ENCODE measurements at places on chromosomes 7 and 10.

DNA sequence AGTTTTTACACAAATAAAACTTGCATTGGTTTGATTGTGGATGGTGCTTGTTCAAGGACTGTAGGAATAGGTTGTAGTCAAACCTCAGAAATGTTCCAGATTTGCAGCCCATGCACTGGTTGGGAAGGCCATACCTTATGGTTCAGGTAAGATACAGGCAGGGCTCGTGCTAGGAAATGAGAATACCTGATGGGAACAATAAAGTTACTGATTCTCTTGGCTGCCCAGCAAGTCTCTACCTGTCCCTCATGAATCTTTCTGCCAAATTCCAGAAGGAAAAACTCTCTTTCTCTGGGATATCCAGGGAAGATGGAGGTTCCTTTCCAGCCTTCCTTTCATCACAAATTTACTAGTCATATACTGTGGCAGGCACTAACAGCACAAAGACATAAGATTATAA is 53.8 kb downstream of the TFAM start:
- no peak for DNase-seq

GRCh38 chr10:122232769-122233168 is 38.3 kb upstream of the BTBD16 start:
- DNase-seq = no peak

DNA sequence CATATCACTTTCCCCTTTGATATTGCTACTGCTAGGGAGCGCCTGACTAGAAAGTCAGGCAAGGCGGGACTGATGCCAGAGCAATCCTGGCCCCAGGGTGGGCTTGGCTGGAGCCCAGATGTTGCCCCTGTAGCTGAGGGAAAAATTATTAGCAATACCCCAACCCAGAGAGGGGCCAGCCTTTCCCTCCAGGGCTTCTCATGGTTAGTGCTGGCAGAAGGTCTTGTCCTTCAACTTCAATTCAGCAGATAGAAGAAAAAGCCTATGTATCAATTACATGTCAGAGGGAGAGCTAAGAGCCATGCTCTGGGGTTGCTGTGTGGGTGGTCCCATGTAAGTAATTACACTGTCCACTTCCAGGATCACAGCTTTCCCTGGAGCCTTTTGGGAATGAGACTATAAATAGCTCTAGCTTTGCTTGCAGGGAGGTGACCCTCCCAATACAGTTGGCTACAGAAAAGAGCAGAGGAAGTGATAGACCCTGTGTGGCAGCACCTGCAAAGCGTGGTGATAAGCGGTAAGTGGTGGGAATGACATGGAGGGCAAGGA is 579.1 kb downstream of the CCSER2 start:
- no peak for DNase-seq

GRCh38 chr7:57348646-57349269 is 101.2 kb upstream of the ZNF716 start:
- DNase-seq = no peak

DNA sequence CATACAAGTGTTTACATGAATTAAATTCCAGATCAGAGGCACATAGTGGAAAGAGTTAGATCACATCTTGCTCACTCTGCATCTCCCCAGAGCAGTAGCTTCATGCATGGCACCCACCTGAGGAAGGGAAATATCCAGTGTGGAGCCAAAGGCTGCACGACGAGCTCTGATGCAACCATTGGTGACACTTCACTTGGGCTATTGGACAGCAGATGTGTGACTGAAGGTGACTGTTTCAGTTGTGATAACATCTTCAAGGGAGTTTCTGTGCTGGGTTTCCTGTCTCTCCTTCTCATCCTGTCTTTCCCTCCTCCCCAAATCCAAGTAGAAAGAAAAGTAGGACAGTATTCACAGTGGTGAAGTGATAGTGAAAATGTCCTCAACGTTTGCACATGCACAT is 115.0 kb downstream of the TAF3 start:
- no peak for DNase-seq

DNA sequence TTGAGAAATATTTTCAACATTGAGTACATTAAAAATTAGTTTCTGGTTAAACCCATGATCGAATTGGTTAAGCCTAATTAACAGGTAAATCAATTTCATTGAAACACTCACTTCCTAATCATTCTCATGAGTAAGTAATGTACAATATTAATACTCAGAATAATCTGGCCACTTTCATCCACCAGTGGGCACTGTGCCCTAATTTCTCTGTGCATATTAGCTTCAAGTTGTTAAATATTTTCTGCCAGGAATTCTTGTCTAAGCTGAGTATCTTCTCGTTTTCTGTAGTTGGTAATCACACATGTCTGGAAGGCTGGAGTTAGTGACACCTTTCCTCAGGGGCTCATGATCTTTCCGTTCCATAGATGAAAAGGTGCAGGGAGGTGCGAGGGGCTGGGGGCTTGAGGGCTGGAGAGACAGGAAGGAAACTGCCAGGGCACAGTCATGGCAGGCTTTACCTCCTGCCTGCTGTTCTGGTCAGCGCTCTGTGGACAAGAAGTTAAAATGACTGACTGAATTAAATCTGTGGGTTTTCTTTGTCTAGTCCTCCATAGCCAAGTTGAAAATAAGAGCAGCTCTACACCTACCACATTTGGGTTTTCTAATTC is 71.9 kb downstream of the WIPF3 start:
- DNase-seq = no peak
